ENCODE measurements at places on chromosomes 3 and 15.

- DNase-seq = no peak
Observed at GRCh38 chr3:99651531-99651930, 13.1 kb downstream of the COL8A1 start.

DNA sequence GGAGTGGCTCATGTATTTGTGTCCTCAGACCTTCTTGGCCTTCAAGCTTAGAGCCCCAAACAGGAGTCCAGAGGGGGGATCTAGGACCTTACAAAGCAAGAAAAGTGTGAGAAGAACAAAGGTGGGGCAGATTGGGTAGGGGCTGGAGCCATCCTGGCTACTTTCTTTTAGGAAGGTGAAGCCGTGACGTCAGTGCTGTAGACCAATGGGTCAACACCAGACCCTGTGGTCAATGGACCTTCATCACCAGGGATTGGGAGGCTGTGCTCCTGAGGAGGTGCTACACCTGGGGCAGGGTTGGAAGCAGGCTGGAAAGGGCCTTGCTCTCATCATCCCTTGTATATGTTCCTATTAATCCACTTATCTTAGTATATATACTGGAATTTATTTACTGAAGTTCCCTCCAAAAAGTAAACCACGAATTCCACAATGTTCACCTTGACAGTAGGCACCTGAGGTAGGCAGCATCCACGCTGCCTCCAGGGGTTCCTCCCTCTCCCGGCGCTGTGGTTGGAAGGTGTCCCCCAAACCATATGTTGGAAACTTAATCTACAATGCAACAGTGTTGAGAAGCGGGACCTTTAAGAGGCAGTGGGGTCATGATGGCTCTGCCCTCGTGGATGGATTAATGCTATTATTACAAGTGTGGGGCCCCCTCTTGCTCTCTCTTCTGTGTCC, 21.4 kb upstream of the MCCC1 start:
- DNase-seq = no peak

- DNase-seq = no peak
Observed at GRCh38 chr15:54990793-54991192, 205.9 kb downstream of the RSL24D1 start.

- DNase-seq = no peak
Observed at GRCh38 chr3:120745466-120745865, 2.9 kb downstream of the GTF2E1 start.

DNA sequence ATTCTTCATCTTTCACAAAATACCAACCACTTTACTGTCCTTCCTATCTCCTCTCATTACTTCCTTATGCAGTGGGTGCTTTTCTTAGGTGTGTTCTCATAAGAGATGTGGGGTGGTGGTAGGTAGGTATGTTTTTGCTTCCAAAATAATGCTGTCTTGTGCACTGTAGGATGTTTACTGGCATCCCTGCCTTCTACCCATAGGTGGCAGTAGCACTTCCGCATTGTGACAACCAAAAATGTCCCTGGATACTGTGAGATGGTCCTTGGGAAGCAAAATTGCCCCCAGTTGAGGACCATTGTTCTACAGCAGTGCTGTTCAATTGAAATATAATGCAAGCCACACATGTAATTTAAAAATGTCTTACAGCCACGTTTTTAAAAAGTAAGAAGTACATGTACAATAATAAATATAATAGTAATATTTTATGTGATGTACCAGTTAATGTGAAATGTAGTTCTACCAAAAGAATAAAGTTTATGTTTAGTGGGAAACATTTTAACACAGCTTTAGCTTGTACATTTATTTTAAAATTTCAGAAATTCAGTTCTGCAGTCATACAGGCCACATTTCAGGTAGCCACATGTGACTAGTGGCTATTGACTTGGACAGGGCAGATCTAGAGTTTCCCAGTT, 75.2 kb downstream of the NEO1 start:
- no peak for DNase-seq
